ENCODE measurements at places on chromosomes 1 and 21. TPM values are rescaled to one million over a fixed set of nuclear protein-coding genes. Genes with fewer than 3 reads are reported as not detected.

- DNase-seq = no peak
Measured at GRCh38 chr21:34944015-34944755, 104.9 kb downstream of the RUNX1 start.

The KLHDC8A gene
- 1.3 TPM for total RNA-seq

The SPATA21 gene
- total RNA-seq = not detected

The FRRS1 gene
- 11.9 TPM for total RNA-seq

The ACTA1 gene
- total RNA-seq = not detected

- no peak for DNase-seq
Measured at GRCh38 chr1:80212948-80213347, 1206.4 kb upstream of the ADGRL4 start.

The OR2W3 gene
- not detected for total RNA-seq

DNA sequence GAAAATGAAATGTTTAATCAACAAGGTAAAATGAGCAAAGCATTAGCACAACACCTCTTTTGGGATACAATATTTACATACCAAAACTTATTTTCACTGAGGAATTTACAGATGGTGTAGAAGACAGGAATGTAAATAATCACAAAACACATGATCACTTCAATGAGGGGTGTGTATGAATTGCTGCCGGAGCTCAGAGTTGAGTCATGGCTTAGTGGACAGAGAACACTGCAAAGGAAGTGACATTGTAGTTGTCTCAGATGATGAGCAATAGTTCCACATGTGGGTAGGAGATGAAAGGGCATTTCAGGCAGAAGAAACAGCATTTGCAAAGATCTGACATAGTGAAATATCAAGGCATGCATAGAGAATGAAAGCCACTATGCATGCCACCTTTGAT, 5.6 kb upstream of the KPRP start:
- DNase-seq = no peak

GRCh38 chr1:244349103-244349531, 102.6 kb downstream of the ADSS2 start:
- no peak for DNase-seq

All from G401 (cell line).